ENCODE measurements at places on chromosomes 16 and 17.
A peak's percentile ranks its signal among the peaks of the same experiment; 100 is the strongest.

- DNase-seq, result peak; percentile 20
Measured at GRCh38 chr16:17273142-17273561, 197.6 kb downstream of the XYLT1 start.

DNA sequence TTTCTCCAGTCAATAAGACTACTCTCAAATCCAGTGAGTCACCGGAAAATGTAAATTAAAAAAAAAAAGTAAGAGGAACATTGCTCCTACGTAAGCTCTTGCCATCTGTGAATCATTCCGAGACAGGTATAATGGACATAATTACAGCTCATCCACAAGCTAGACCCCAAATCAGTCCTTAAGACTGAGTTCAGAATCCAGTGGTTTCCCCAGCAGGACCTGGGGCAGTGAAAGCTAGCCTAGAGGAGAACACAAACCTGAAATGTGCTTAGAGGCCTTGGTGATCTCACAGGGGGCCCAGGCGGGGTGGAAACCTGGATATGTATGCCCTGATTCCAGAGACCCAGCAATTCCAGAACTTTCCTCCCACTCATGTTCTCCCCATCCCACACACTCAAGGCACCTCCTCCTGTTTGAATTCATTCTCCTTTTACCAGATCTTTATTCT is 132.0 kb downstream of the COPRS start:
- DNase-seq, result no peak

DNA sequence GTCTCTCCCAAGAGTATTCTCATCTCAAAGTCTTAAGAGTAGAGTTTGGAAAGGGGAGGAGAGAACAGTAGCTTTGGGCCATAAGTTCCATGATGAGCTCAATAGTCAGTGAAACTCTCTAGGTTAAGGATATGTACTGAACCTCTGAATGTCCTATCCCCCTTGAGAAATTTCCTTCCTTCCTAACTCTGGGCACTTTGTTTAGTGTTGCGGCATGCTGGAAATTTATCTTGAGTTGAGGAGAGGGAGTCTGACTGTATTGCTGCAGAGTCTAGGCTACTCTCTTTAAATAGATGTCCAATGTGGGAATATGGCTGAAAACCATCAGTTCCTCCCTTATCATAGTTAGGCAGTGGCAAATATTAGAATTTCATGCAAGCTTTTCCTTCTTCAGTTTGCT is 16.1 kb downstream of the MRTFB start:
- no peak for DNase-seq

DNA sequence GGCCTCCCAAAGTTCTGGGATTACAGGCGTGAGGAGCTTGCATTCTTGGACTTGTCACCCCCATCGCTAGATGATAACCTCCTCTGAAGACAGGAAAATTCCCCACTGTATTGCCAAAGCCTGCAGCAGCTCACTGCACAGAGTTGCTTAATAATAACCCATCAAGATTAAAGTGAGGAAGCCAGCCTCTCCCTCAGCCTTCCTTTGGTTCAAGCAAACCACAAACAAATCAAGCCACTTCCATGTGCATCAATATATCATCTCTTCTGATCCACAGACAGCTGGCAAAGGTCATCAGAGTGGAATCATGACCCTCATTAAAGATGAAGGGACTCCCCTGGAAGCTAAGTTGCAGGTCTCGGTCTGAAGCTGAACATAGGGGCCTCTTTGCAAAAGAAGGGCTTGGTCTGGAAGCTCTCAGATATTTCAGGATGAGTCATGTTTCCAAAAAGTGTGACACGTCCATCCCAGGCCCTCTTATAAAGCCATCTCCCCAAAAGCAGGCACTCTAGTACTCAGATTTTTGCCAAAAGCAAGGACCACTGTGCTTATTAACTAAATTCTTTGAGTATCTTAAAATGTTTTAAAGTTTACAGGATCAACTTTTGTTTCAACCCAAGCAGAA is 4.8 kb downstream of the EMP2 start:
- DNase-seq, result no peak

GRCh38 chr16:81987706-81988105 is 23.6 kb downstream of the SDR42E1 start:
- DNase-seq, result no peak

DNA sequence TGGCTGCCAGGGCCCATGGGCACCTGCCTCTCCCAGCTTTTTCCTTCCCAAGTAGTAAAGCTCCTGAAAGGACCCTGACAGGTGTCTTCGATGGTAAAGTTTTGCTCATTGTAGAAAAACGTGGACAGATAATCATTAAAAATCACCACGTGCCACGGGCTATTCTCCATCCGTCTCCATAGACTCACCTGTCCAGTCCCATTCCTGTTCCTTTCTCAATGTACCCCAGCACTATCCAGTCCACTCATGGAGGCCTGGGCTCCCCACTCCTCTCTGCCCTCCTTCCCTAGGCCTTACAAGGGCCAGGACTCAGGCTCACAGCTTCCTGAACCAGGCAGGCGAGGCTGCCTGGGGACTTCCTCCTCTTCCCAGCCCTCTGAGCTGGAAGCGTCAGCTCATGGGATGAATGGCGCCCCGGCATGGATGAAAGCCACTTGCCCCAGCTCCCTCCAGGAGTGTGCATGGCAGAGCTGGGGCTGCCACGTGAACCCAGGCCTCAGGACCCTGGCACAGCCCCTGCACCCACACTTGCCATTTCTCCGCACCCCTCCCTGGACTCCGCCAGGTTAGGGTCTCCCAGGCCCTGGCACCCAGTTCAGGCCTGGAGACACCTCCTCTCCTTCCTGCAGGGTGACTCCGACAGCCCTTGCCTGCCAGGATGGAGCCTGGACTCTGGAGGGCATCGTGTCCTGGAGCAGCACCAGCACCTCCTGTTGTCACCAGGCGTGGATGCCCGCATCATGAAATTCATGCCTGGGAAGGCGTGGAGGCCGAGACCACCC is 8.8 kb downstream of the CTRB1 start:
- DNase-seq, result no peak

DNA sequence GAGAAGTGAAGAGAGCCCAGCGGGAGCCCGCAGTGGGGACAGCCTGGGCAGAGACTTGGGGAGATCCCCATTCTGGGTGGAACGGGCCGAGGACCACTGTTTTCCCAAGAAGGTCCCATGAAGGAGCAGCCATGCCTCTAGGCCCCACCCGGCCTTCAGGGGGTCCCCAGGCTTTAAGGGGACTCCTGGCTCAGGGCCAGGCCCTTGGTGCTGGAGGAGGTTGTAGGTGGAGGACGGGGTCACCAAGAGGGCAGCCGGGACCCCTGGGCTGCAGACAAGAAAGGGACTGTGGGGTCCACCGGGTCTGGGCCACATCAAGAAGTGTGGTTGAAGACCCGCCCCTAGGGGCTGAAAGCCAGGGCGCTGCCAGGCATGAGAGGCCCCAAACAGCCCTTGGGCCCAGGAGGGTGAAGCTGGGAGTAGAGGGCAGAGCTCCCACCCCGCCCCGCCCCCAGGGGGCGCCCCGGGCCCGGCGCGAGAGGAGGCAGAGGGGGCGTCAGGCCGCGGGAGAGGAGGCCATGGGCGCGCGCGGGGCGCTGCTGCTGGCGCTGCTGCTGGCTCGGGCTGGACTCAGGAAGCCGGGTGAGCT is at the start of gene PRSS21:
Gene PRSS21 (plus strand): TSS at position 487 of the 589 bp plus-strand sequence. CDS start 32 bp downstream, at position 519.
- DNase-seq, result peak; percentile 17

DNA sequence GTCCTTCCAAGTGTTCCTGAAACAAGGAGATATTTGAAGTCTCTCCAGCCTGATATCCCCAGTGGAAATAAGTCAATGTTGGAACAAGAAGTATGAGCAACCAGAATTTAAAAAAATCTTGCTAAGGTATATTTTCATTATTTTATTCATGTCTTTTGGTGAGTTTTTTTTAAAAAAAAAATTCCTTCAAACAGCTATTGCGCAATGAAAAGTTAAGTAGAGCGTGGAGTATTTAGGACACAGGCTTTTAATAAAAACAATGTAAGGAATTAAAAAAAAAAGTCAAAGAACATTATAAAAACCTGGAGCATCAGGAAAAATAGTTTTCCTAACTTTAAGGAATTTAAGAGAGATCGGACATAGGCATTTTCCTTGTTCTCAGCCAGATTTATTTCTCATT is 940.4 kb downstream of the KCNJ2 start:
- DNase-seq, result no peak

GRCh38 chr17:80596760-80597608 is 52.3 kb downstream of the RPTOR start:
- no peak for DNase-seq

DNA sequence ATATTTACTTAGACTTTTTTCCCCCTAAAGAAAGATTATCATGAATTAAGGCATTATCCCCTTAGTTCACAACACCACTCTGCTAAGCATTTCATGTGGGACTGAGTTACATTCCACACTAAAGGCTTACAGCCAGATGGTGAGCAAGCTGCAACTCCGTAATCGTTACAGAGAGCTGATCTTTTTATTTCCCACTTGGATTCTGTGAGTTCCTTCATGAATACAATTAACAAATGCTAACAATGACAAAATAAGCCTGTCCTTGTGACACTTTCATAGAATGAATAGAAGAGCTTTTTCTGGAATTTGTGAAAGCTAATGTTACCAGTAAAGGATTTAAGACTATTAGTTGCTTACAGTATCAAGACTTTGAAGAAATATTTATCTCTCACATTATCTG is 8.7 kb downstream of the OGFOD1 start:
- DNase-seq, result no peak

DNA sequence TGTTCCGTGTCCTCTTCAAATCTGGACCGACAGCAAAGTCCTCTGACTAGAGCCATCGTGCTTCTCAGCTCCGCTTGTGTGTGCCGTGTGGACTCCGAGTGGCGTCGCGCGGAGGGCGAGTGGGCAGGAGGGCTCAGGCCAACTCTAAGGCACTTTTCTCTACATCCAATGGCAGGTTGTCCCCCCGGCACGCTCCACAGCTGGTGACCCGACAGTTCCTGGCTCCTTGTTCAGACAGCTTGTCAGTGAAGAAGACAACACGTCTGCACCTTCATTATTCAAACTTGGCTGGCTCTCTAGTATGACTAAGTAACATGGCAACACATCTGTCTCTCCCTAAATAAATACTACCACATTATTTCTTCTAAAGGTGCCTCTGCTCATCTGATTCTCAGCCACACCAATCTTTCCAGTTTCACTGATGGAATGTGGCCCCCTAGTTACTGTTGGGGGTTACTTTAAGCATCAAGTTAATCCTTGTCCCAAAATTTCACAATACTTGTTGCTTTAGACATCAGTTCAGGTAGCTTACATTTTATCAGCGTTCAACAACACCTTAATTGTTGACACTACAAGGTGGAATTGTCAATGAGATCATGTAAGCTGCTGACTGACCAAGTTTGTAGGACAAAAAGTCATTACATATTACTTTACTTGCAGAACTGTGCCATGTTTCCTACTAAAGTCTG is 15.4 kb downstream of the COG1 start:
- DNase-seq, result no peak

- DNase-seq, result no peak
Measured at GRCh38 chr17:72492494-72492893, 371.7 kb downstream of the SOX9 start.

- DNase-seq, result no peak
Measured at GRCh38 chr17:42107124-42107523, 5.4 kb downstream of the DHX58 start.

GRCh38 chr17:67576471-67577115 is 141.1 kb upstream of the NOL11 start:
- no peak for DNase-seq

GRCh38 chr16:77290451-77291115 is 91.4 kb downstream of the SYCE1L start:
- no peak for DNase-seq

GRCh38 chr16:74372369-74372768 is 3.7 kb upstream of the NPIPB15 start:
- DNase-seq, result no peak

DNA sequence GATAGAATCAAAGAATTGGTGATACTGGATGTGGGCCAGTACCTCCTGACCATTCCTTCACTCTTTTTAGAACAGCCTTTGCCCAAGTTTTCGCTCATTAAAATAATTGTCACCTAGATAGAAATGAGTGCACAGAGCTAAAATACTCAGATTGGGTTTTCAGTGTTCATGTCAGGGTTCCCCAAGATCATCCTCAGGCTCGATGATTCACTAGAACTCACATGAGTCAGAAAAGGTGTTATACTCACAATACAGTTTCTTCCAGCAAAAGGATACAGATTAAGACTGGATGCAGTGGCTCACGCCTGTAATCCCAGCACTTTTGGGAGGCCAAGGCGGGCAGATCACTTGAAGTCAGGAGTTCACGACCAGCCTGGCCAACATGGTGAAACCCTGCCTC is 19.9 kb downstream of the ERCC4 start:
- no peak for DNase-seq

DNA sequence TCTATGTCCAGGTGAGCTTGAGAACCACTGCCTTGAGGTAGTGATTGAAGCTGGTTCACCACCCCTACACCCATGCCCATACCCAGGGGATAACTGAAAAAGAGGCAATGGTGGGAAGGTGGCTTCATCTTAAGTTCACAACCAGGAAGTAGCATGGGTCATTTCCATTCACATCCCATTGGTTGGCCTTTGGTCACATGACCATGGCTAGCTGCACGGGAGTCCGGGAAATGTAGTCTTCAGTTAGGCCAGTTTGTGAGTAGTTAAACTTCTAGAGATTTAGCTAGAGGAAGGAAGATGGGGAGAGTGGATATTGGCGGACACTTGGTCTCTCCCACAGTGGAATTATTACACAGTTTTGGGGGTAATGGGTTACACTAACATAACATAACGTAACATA is 92.9 kb downstream of the RGS9 start:
- no peak for DNase-seq

GRCh38 chr17:79031996-79032875 is 8.3 kb downstream of the C1QTNF1 start:
- no peak for DNase-seq

DNA sequence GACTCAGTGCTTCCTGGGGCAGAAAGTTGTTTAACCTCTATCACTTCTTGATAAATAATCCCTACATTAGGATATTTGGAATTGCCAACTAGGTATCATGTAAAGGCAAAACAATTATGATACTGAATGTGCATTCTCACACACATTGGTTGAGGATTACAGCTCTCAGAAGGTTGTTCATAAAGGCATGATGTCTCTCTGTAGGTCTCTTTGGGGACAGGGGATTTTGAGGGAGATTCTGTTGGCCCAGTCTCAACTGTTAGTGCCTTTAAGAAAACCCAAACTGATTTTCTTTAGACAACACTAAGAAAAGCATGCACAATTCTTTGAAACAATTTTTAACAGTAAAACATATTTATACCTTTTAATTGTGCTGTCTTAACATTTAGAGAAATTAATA is 56.5 kb downstream of the GNAO1 start:
- DNase-seq, result no peak

DNA sequence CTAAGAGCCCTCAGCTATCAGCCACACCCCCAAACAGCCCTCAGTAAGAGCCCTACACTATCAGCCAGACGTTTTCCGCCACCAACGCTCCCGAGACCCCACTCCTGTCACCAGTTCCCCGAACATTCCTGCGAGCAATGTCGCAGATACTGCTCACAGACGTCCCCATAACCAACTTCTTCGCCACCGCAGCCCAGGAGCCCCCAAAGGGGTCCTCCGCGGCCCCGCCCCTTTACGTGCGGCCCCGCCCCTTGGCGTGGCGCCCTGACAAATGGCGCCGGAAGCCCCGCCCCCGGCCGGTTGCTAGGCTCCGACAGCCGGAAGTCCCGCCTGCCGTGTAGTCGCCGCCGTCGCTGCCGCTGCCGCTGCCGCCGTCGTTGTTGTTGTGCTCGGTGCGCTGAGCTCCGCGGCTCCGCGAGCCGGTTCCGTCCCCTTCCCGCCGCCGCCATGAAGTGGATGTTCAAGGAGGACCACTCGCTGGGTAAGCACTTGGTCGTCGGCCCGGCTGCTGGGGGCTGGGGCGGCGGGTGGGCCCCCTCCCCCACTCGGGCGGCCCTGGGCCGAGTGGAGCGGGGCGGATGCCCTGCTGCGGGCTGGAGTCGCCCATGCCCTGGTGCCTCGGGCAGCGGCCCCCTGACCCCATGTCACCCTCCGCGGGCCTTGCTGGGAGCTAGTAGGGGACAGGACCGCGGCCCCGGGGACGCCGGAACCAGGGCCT is at the start of gene GABARAPL2:
Gene GABARAPL2 (plus strand): TSS at position 340 of the 718 bp plus-strand sequence. CDS start 108 bp downstream, at position 448.
- DNase-seq, result peak; percentile 87
